ENCODE measurements at places on chromosomes 1 and 21.

DNA sequence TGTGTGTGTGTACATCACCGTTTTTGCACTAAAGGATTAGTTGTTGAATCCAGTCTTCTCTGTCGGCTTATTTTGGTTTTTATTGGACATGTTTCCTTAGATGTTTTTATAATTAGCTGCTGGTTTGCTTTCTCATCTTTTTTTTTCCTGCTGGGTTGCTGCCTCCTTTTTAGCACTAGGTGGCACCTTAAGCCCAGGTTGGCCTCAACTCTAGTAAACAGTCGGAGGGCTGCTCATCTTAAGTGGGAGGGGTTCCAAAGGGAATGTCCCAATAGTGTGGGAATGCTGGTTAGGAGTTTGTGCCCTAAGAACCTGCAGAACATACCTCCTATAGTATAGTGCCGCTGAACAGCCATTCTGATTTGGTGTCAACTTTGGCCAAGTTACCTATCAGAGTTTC lies 570.1 kb upstream of the CXADR start:
- no peak for DNase-seq

DNA sequence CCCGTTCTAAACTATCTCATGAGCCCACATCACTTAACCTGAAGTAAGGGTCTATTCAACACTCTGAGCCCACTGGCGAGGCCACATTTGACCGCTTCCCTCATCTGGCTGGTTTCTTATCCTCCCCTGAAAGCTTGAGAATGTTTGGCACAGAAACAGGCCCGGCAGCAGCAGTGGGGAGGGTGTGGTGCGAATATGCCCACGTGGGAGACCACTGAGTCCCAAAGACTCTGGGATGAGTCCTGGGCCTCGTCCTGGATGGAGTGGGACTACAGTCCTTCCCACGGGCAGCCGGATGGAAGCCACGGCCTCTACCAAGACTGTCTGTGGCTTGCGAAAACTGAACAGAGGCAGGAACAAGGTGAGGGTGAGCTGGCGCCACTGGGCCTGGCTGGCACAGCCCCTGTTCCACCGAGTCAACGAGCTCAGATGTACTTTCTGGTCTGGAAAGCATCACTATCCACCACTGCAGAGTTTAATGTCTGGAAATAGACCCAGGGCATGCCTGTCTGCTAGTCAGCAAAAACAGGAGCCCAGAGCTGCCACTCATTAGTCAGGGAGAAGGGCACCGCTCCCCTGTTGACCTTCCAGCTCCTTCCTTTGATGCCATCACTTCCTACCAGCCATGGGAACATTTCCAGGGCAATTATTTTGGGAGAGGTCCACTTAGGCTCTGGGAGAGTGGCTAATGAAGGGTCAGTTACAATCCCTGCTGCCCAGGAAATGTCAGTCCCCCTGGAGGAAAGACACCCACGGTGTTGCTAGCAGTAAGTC lies 386.6 kb downstream of the MATN1 start:
- DNase-seq = no peak

- no peak for DNase-seq
Measured at GRCh38 chr1:207401578-207401977, 52.5 kb upstream of the CR2 start.

DNA sequence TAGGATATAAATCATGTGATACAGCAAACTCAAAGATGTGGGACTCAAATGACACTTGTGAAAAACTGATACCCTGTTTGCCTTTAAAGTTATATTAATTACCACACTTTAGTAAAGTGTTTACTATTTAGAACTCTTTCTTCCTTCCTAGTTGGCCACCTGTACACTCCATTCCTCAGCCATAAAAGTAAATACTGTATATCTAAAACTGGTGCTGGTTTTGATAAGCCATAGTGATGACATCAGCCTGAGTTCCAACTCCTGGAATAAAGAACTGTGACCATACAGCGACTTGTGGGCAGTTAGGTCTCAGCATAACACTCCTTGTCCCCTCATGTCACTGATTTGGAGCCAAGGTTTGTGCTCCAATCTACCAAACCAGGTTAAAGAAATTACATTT lies 2.8 kb downstream of the PTGER3 start:
- no peak for DNase-seq

DNA sequence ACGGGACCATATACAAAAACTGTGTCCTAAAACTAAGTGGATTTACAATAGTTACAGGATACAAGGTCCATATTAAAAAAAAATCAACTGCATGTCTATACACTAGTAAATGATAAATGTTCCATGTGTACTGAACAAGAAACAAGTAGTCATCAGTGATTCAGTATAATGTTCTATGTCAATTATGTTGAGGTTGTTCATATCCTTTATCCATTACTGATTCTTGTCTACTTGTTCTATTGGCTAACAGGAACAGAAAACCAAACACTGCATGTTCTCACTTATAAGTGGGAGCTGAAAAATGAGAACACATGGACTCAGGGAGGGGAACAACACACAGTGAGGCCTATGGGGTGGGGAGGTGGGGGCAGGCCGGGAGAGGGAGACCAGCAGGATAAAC lies 90.5 kb downstream of the CDC42BPA start:
- no peak for DNase-seq

GRCh38 chr1:173669491-173669941 lies at the start of gene ANKRD45:
TSS of gene ANKRD45 (minus strand) at chr1:173669851. CDS start at chr1:173659418, 10,433 bp downstream.
- peak; percentile 10 for DNase-seq

DNA sequence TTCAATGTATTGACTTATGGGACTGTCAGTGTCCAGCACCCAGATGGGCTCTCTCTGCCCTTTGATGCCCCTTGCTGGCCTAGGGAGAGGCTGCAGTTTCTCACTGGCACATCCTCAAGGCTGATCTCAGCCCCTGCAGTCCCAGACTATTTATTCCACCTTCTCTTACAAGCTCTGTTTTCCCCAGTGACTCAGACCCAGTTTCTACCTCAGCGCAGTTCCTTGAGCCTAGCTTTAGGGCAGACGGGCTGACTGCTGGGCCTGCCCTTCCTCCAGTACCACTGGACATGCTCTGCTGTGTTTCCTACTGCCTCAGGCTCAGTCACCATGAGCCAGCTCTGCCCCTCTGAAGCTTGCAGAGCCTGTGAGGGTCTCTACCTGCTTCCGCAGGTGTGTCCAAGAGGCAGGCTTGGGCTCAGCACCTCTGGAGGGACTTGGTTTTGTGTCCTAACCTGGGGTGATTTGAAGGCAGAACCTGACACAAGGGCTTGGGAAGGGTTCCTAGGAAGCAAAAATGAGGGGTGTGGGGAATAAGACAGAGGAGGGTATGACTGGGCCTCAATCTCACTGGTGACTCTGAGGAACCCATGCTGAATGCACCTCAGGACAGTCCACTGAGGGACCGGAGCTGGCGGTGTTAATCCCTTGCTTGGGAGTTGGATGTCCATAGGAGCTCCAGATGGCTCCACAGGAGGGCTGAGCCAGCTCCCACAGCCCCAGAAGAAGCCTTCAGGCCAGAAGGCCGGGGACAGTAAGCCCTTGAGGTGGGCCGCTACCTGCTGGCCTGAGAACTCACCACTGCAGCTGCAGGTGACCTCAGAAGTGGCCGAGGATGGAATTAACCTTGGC lies 689.9 kb downstream of the MATN1 start:
- no peak for DNase-seq

DNA sequence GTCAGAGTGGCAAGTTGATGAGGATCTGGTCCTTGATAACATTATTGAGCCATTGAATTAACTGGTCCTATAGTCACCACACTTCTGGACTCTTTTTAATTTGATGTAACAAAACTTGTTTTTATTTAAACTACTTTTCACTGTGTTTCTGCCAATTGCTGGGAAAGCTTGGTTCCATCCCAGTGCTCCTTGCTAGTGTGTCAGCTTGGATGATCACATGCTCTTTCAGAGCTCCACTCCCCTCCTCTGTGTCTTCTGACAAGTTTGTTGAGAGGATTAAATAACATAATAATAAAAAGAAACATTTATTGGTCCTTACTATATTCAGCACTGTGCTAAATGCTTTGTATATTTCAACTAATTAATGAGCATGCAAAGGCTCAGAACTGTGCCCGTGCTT lies 448.5 kb upstream of the B3GALT2 start:
- DNase-seq = no peak
